MM.1S (cell line): ENCODE measurements at places on chromosomes 4 and X.

GRCh38 chr4:182895791-182896292 lies 21.3 kb downstream of the DCTD start:
- DNase-seq, result no peak

DNA sequence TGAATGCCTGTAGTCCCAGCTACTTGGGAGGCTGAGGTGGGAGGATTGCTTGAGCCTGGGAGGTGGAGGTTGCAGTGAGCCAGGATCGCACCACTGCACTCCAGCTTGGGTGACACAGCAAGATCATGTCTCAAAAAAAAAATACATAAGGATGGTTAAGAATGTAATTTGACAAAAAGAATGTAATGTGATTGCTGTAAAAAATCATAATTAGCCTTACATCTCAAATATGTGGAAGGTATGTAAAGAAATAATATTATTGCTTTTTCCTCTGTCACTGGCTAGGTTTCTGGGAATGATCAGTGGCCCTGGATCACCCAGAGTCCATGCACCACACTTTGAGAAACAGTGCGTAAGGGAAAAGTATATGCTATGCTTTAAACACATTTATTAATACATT lies 106.1 kb upstream of the C1GALT1C1 start:
- DNase-seq, result no peak

DNA sequence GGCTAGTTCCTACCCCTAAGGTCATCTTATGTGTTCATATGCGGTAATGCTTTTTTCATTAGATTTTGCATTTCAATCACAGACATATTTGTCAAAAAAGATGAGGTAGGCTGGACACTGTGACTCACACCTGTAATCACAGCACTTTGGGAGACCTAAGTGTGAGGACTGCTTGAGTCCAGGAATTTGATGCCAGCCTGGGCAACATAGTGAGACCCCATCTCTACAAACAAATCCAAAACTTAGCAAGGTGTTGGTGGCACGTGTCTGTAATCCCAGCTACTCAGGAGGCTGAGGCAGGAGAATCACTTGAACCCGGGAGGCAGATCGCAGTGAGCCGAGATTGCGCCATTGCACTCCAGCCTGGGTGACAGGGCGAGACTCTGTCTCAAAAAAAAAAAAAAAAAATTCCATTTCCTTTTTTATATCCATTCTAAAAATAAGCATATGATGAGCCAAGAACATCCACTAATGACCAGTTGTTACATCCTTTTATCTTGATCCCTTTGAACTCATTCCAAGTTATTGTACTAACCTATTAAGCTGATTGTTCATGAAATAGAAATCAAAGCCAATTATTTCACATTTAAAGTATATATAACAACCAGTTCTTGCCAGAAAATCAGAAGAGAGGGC lies 23.4 kb downstream of the PGAM4 start:
- DNase-seq, result no peak

DNA sequence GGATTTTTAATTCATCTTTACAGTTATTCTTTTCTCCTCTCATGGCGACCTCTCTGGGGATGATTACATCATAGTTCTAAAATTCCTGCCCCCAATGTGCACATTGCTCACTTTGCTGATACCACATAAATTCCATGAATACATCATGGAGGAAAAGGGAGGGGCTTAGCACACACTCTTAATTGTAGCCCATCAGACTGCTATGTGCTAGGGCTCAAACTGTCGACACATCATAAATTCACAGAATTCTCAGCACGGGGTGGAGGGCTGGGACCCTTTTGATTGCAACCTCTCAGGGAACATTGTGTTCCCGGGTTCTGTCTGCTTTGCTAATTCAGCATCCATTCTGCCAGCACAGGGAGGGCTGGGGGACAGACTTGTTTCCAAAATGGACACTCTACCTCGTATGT lies 592.9 kb downstream of the BCOR start:
- DNase-seq, result no peak
